ENCODE measurements at places on chromosomes 2 and 18. TPM values are rescaled to one million over a fixed set of nuclear protein-coding genes. Genes with fewer than 3 reads are reported as not detected.

- no peak for DNase-seq
These were observed 159.2 kb upstream of the RBBP8 start for GRCh38 chr18:22773944-22774343.

GRCh38 chr2:18518116-18519111, 42.0 kb downstream of the RDH14 start:
- no peak for DNase-seq

GRCh38 chr2:210536973-210537650, 19.3 kb upstream of the CPS1 start:
- no peak for DNase-seq

- no peak for DNase-seq
These were observed 75.0 kb upstream of the MSTN start for GRCh38 chr2:190137561-190137960.

DNA sequence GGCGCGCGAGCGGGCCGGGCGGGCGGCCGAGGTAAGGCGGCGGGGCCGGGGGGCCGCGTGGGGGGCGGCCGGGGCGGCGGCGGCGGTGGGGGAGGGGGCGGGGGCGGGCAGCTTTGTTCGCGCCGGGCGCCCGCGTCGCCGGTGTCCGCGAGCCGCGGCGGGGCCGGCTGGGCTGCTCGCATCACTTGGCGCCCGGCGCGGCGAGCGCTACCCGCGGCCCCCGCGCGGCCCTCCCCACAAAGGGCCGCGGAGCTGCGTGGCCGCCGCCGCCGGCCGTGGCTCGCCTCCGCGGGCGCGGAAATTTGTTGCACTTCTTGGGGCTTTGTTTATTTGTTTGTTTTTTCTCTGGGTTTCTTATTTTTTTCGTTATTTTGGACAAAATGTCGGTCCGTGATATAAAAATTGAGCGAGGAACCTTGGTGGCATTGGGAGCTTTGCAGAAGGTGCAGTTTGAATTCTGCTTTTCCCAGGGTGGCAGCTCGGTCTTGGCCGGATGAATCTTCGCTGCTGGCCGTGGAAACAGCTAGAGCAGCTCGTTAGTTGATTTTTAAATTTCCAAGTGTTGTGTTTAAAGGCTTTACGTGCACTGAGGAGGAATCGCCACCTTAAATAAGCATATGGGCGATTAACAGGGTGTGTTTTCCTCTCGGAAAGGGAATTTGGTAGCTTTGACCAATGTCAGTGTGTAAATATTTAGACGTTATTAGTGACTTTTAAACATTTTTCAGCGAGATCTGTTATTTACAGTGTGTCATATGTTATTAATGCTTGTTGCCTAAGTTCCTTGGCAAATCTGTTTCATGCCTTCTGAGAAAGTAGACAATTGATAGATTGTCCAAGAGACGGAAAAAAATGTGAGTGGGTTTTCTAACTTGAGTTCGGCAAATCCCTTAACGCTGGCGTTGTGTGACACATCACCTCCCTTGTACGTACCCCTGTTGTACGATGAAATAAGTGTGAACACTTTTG, 822 bp downstream of the UBE2E3 start:
- no peak for DNase-seq

- no peak for DNase-seq
These were observed 41.7 kb downstream of the KIAA2012 start for GRCh38 chr2:202114795-202115194.

The ANKRD30BL gene
- total RNA-seq, result not detected

- DNase-seq, result no peak
These were observed 2.4 kb downstream of the OSR1 start for GRCh38 chr2:19355931-19356544.

The CFAP65 gene
- not detected for total RNA-seq

DNA sequence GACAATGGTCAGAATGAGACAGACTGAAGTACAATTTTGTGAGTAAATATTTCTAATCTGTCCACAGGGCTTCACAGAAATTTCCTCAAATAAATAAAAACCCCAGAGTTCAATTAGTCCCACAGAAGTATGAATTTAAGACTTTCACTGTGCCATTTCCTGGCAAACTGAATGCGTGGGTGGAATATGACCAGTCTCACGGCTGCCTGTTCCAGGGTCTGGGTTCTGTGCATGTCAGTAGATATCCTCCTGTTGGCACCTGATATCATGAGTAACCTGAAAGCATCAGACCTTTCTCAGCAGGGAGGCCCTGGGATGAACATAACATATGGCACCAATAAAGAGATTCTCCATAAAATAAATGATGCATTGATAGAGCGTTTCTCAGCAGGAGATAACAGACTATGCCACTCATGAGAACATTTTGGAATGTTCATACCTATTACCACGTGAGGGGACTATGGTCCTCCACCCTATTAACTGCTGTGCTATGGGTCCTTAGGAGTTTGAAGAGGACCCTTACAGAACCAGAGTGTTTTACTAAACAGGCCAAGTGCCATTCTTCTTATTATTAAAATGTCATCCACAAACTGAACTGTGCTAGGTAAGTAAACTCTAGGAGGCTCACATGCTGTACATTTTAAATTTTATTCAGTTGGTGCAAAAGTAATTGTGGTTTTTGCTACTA, 10.6 kb upstream of the MALL start:
- DNase-seq, result no peak

DNA sequence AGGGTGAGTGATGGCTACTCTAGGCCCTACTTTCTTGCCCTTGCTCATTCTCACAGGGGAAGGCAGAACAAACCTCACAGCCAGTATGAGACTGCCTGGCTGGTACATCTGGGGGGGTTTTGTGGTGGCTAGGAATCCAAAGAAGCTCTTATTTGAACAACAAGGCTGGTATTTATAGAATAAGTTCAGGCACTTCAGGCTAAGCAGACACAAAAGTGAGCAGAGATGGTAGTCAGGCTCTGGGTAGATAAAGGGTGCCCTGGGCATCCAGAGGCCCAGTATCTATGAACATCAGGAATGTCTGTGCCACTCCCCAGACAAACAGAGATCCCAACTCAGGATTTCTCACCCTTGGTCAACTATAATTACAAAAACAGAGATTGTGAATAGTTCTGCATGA, 57.2 kb upstream of the RTN4 start:
- DNase-seq, result no peak

GRCh38 chr18:38496222-38496793, 930.7 kb upstream of the CELF4 start:
- DNase-seq, result no peak

DNA sequence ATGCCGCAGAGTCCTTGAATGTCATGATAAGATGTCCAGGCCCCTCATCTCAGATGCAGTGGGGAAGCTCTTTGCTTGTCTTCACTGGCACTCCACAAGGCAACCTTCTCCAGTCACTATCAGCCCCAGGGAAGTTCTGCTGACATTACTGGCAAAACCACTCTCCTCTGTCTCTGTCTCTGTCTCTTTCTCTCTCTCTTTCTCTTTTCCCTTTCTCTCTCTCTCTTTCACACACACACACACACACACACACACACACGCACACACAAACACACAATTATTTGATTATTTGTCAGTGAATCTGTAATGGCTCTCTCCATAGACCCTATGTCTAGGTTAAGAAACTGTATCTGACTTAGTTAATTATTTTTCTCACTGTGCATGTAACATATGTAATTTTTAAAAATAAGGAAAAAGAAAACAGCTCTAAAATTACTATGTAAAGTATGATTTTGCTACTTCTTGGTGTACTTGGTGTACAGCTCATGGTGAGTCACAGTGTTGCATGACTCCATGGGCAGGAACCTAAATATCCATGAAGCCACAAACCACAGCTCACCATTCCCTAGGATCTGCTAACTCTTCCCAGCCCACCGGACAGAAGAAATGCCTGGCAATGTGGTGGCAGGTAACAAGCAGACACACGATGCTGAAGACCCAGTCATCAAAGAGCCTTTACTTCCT, 594.9 kb upstream of the ID2 start:
- DNase-seq, result no peak

DNA sequence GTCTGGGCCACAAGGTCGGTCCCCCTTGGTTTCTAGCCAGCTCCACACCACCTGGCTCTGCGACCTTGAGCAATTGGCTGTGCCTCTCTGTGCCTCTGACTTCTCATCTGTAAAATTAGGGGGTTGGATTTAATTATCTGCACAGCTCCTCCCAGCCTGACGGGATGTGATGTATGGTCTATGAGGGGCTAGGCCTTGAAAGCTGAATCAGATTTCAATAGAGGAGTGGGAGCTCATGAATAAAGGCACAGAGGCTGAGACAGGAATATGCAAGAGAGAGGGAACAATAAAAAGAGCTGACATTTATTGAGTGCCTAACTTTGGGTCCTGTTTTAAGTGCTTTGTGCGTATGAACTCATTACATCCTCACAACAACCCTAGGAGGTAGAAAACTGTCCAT, 104.7 kb downstream of the ALK start:
- DNase-seq, result no peak

Measured in cardiac septum (tissue), 1 donor.